ENCODE measurements at places on chromosomes 12 and 14.

GRCh38 chr12:56878010-56878339 lies 56.2 kb downstream of the SDR9C7 start:
- no peak for DNase-seq

DNA sequence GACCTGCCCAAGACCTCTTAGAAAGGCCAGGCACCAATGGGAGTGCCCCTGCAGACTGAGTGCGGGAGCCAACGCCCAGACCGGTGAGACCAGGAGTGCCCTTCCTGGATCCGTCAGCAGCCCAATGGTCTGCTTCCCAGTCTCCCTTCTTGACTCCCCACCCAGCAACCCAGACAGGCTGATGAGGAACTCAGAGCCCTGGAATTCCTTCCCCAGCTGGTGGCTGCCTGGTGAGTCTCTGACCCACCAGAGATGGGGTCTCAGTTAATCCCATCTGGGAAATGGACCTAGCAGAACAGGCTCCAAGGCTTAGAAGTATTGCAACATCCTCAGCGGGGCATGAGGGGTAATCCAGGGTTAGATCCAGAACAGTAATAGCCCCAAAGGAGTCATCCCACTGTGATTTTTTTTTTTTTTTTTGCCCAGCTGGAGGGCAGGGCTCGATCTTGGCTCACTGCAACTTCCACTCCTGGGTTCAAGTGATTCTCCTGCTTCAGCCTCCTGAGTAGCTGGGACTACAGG lies 1.5 kb upstream of the RASAL1 start:
- DNase-seq: no peak

DNA sequence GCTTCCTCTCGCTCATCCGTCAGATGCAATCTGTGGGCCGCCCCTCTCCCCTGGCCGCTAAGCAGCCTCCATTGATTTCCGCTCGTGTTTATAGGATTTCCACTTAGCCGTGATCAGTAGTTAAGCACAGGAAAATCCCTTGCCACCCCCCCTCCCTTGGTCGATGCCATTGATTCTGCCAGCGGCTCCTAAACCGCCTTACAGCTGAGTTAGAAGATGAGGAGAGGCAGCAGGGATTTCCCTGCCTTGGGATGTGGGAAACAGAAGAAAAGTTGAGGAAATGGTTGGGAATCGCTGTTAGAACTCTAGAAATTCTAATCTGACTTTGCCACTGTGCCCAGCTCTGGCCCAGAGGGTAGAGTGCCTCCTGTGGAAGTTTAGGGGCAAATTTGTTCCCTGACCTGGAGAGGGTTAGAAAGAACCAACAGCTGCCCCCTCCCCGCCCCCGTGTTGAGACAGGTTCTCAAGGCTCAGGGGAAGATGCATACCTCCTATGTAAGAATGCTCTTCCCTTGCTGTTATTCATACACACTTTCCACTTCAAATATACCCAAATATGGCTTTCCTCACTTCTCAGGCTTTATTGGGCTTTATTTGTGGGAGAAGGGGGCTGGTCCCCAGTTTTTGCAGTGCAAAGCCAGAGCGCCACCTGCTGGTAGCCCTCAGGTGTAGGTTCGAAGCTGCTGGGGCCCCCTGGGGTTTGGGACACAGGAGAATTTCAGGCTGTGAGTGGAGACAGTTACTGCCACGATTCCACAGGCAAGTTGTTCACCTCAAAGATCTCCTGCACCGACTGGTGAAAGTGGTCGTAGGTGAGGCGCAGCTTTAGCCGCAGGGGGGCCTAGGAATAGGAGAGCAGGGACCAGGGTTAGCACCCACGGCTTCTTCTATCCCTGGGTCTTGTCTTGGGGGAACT lies 3.2 kb downstream of the THTPA start:
- DNase-seq: peak; percentile 53

- DNase-seq: no peak
These were observed 5.1 kb upstream of the USP30 start for GRCh38 chr12:109047081-109047805.

DNA sequence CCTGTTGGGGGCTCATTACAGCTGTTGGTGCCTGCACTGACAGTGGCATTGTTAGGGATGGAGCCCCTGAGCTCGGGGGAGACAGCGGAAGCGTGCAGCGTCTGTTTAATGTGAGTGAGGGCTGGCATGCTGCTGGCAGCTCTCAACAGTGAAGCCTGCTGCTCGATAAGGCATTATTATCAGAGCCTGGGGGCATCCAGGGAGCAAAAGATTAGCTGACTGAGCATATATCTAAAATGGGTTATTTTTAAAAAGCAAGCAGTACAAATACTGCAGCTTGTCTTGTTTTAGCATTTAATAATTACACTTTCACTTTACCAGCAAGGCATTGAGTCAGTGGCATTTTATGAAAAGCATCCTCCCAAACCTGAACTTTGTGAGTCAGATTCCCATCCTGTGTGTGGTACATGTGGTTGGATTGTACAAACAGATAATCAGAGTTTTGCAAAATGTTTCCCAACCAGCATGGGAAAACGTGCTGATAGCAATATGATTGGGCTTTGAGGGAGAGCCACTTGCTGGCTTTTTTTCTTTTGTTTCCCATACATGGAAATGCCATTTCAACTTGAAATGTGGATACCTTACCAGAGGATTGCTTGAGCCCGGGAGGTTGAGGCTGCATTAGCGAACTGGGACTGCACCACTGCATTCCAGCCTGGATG lies 150.8 kb downstream of the PRKCH start:
- no peak for DNase-seq

GRCh38 chr14:105530285-105531087 lies 4.1 kb downstream of the TMEM121 start:
- no peak for DNase-seq

- no peak for DNase-seq
These were observed 151.4 kb downstream of the KCNC2 start for GRCh38 chr12:75058228-75058627.

DNA sequence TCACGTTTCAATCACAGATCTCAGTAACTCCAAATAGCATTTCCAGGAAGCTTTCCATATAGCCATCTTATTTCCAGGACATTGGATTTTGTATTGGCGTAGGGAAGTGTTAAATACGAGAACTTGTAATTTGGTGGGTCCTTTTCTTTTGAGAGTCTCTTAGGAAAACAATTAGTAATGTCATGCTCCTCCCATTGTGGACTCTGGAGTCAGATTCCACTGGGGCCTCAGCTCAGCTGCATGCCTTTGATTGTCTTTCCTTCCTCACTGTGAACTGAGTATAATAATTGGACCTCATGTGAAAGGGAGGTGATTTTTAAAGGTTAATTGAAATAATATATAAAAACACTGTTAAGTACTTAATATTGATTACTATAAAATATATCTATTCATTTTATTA lies 462.6 kb downstream of the NPAS3 start:
- DNase-seq: no peak

All from NCI-H345 (cell line).